ENCODE measurements at places on chromosomes 16 and 17.

- no peak for DNase-seq
Observed at GRCh38 chr16:30139583-30140481, 16.8 kb upstream of the MAPK3 start.

GRCh38 chr16:1005286-1005685, 23.7 kb downstream of the SOX8 start:
- no peak for DNase-seq

DNA sequence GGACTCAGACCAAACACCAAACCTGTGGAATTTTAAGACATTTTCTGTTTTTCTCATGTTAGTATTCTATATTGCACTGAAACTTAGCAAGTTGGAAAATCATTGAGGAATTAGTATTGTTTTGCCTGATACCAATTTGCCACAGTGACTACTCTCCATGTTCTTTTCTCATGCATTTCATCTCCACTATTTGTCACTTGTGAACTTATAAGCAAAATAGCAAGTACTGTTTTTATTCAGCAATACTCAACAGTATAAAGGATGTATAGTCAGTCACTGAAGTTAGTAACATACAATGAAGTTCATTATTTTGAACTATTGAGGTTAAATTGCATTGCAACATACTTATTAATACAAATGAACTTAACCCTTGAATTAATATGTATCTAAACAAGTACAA, 5.8 kb upstream of the VPS35L start:
- no peak for DNase-seq

DNA sequence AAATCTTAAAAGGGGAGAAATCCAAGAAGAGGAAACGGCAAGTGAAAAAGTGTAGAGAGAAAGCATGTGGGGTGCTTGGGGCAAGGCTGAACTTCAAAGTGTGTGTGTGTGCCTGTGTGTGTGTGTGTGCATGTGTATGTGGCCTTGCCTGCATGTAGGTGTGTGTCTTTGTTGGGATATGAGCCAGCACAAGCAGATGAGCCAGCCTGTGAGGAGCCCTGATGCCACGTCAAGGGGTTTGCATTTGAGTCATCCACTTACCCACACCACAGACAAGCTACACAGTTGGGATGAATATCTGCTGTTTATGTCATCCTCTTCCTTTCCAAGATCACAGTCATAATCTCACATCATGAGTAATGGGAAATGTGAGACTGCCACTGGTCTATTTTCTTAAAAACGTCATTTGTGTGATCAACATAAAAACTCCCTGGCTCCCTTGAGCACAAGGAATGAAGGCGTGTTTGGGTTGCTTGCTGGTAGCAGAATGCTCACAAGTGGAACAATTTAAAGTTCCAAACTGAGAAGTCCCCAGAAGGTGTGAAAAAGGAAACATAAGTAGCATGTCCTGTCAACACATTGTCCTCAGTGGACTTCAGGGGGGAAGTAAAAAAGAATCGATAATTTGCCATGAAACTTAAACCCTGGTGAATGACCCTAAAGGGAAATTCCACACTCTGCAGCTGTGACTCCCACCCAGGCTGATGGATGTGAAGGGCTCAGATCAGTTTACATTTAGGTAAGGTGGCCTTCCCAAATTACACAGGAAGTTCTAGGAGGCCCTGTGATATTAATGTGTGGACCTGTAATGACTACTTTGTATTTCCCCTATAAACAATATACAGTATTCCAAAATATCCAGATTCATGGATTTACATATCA, 14.7 kb downstream of the KCTD19 start:
- DNase-seq = peak; percentile 53

DNA sequence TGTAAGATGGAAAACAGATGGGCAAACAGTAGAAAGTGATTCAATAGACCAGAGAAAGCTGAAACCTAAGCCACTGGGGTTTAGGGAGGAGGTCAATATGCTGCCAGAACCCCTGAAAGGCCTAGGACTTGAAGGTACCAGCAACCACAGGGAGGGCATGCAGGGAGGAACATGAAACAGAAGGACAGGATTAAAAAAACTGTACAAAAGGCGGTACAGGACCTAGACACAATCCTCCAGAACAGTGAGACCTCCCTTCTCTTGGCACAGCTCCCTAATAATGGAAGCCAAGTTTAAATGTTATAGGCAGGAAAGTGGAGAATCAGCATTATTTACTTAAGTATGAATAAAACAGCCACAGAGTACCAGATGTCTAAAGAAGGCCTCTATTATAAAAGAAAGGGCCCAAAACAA, 105.5 kb downstream of the SPAG9 start:
- DNase-seq = no peak

All from stimulated activated CD4-positive, alpha-beta T cell treated with anti-CD3 and anti-CD28 coated beads, Interleukin-1b, Interleukin-23, amount 100 ng/mL, for 4 hours (primary cell).